Stimulated activated CD4-positive, alpha-beta T cell treated with anti-CD3 and anti-CD28 coated beads, Interleukin-15, amount 100 ng/mL, for 1 hour (primary cell): ENCODE measurements at places on chromosomes 1 and 21.

DNA sequence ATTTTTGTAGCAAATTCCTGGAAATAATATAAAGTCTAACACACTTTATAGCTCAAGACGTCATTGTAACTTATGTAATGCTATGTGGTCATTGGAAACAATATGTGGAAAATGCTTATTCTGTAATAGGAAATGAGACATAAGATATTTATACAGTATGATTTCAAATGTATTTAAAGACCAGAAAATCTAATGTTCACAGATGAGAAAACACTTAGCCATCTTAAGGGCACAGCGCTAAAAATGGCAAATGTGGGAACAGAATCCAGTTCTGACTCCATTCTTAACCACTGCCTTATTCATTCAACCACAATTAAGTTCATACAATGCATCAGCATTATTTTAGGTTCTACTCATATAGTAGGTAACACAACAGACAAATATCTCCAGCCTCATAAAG is 12.5 kb downstream of the CSDE1 start:
- no peak for DNase-seq

DNA sequence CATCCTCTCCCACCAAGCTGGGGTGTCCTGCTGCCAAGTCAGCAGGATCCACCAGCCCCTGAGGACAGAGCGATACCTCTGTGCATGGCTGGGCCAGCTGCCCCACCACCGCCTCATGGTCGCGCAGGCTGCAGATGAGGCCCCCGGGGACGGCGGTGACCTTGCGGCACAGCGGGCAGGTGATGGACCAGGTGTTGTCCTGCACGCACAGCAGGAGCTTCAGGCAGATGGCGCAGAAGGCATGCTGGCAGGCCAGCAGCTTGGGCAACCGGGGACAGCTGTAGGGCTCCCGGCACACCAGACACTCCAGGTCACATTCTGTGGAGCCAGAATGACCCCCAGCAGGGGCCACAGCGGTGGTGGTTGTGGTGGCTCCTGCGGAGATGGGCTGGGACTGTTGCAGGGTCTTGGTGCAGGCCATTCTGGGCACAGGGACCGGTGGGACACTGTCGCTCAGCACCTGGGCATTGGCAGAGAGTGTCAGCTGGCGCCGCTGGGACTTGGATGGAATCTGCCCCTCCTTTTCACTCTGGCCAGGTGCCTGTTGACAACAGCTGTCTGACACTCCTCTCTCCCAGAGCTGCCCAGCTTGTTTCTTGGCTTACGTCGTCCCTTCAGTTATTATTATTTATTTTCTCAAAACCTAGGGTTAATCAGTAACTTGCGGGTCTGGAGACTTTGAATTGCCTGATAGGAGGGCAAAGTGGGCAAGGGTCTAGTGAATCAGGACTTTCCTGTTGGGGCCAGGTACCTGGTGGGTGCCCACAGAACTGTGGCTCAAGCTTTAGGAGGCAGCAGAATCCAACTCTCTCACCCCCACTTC is at the start of gene RNF186:
Gene RNF186, minus strand, starts transcription at position 603 of the 823 bp plus-strand sequence. Its CDS starts 182 bp downstream, at position 421.
- no peak for DNase-seq

- no peak for DNase-seq
Observed at GRCh38 chr1:3172431-3173380, 103.7 kb downstream of the PRDM16 start.

- no peak for DNase-seq
Observed at GRCh38 chr1:84700070-84700469, 9.8 kb upstream of the SSX2IP start.

DNA sequence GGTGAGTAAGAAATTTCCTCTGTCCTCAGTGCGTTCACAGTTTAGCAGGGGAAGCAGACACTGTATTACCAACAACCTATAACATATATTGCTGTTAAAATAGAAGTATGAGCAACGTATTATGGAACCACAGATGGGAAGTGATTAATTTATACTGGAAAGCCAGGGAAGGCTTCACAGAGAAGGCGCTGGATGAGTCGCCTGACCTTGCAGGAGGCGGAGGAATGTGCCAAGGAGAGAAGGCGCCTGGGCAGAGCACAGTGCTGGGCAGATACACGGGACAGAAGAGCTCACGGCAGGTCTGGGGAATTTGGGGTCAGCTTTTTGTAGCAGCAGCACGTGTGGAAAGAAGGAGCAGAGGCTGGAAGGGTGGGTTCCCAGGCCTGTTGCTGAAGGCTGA is 116.3 kb downstream of the DHRS3 start:
- no peak for DNase-seq

DNA sequence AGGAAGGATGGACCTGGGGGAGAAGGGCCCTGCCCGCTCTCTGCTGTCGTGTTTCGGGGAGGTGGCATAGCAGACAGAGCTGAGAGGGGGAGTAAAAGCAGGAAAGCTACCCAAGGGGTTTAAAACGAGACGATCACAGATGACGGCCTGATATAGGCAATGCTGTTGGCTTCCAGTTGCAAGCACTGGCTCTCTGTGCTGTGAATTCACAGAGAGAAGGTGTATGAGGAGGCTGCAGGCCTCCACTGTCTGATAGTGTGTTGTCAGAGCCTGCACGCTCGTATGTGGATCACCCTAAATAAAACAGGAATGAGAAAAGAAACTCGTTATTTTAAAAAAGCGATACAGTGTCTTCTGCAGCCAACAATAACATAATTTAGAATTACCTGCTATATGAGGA is 57.4 kb downstream of the LGR6 start:
- DNase-seq, result no peak

- DNase-seq, result no peak
Observed at GRCh38 chr21:36450511-36450910, 29.4 kb downstream of the CLDN14 start.

DNA sequence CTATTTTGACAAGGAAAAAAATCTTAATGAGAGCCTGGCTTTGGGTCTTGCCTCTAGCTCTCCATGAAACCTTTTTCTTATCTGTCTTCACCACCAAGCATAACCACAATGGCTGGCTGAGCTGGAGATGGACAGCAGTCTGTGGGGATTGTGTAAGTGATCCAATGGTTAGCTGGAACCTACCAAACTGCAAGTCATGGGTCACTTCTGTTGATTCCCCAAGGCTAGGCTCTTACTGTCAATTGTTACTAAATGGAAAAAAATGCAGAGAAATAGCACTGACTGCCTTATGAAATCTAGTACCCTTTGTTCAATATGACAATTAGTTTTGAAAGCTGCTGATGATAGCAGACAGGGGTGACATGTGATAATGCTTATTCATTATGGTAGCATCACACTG is 359.0 kb downstream of the ST6GALNAC3 start:
- no peak for DNase-seq

- no peak for DNase-seq
Observed at GRCh38 chr1:111242805-111243523, 15.5 kb downstream of the CHI3L2 start.

- DNase-seq, result no peak
Observed at GRCh38 chr21:45177039-45177438, 102.7 kb downstream of the ADARB1 start.

DNA sequence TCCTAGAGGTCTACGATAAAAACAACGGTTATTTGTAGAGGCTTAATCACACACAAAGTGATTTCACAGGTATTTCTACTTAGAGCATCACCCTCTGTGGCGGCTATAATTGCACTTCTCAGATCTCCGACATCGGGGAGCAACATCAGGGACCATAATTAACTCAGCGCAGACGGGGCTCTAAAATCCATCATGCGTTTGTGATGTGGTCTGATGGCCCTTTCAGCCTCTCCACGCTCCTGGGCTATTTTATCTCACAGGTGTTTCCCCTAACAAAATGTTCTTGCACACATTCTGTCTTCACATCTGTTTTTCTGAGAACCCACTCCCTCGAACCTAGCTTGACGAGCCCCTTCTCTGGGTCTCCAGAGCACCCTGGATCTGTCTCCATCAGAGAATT is 146.3 kb upstream of the DUSP10 start:
- no peak for DNase-seq

DNA sequence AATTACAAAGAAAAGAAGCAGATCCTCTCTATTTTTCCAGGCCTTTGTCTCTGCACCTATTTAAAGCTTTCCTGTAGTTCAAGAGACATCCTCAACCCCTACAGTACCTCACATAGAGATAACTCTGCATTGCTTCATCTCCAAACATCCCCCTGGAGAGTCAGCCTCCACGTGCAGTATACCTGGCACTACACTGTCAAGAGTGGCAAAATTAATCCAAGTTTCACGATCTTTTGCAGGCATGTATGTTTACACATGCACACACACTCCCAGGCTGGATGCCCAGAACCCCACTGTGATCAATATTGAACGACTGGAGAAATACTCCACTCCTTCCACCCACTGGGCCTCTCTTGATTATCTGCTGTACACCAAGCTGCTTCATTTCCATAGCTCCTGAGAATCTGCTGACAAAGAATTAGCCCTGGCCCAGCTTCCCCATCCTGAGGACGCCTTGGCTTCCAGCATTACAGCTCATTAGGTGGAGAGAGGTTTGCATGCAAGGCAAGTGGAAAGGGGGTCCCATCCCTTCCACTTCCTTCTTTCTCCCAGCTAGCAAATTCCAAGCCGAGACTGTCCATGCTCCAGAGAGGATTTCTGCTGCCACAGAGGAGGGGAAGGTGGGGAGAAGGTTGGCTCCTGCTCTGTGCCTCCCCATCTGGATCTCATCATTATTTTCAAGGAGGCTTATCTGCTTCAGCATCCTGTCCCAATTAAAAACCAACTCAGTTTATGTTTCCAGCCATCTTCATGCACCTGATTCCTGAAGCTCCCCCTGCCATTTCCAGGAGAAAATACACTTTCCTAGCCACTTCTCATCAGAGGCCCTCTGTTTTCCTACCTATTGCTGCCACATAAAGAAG is 66.5 kb upstream of the GOLT1A start:
- no peak for DNase-seq

DNA sequence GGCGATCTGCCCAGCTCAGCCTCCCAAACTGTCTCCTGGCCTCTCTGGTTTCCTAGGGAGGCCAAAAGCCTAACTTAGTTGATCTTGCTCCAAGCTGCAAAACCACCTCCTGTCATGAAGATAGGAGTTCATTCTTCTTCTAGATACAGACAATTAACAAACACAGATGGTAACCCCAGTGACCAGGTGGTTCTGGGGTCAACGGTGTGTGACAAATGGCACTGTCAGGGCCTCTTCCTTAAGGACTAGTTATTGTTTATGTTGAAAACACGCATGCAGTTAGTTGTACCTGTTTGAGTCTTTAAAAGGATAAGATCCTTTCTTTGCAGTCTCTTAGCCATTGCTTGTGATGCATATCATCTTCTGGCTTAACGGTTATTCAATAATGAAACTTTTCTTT is 4.6 kb upstream of the UMODL1 start:
- no peak for DNase-seq

DNA sequence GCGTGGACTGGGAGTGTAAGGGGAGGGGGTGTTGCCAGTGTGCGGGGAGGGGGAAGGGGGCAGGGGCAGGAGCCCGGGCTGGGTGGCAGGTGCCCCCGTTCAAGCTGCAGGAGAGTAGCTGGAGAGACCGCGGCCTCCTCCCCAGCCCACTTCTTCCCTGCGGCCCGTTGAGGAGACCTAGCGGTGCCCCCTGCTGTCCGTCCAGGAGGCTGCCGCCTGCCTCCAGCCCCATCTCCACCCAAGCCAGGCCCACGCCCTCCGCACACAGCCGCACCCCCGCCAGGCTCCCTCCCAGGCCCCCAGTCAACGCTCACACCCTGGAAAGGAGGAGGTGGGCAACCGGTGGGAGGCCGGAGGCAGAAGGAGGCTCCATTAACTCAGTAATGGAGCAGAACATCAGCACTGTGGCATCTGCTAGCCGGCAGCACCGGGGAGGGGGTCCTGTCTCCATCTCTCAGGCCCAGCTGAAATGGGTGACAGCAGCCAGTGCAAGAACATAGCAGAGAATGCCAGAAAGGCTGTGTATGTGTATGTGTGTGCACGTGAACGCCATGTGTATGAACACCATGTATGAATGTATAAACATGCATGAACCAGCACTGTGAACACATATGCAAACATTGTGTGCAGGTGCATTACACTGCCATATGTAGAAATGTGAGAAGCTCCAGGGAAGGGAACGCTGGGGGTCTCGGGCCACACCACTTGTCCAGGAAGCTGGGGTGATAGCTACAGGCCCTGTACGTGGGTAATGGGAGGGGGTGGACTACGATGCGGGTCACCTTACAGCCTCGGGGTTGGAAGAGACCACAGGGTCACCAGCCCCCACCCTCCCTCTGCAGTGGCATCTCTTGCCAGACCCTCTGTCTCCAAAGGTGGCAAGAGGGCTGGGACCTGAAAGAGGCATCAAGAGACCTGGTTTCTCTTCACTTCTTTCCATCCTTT is 84.6 kb downstream of the SYT2 start:
- no peak for DNase-seq
